ENCODE measurements at places on chromosomes 1 and 21.
A peak's percentile ranks its signal among the peaks of the same experiment; 100 is the strongest.

- no peak for DNase-seq
These were observed 707 bp upstream of the KLHL21 start for GRCh38 chr1:6603238-6603914.

GRCh38 chr1:86953167-86953566 is 38.7 kb downstream of the HS2ST1 start:
- DNase-seq, result peak; percentile 70

DNA sequence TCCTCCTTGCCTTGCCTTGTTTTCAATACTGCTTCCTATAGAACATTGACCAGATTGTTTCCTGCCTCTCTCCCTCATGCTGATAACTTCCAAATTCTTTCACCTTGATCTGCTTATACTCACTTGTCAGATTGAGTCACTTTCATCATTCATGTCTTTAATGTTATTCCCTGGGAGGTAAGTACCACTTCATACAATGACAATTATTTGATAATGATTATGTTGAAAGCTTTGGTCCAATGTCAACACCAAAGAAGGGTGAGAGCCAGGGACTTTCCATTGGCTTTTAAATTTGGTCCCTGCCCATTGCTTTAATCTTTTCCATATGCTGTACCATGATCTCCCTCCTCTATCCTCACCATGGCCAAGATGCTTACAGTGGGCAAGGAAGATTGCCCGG is 137.4 kb downstream of the SYT2 start:
- no peak for DNase-seq

GRCh38 chr1:159444511-159444910 is 5.0 kb downstream of the OR10J1 start:
- no peak for DNase-seq

GRCh38 chr1:234956821-234957329 is 171.8 kb downstream of the TOMM20 start:
- no peak for DNase-seq

GRCh38 chr1:240611619-240612480 is at the start of gene GREM2:
TSS of gene GREM2 (minus strand) at chr1:240612155. CDS start at chr1:240493475, 118,680 bp downstream.
- peak; percentile 7 for DNase-seq

DNA sequence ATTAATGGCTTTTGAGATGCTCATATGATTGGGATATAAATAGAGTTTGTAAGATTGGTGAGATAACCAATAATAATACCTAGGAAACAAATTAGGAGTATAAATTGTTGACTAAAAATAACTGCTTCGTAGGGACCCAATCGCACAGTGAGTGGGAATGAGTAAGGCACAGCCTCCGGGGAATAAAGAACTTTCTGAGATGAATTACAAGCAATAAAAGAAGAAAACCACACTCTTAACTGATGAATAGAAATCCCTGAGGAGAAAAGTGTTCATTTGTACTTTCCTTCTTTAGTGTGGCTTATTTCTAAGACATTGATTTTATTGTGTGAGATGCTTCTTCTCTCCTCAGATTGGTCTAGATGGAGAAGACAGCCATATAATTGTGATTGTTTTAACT is 443.4 kb upstream of the PRMT6 start:
- no peak for DNase-seq

- no peak for DNase-seq
These were observed 22.1 kb downstream of the EIF2D start for GRCh38 chr1:206590025-206590758.

DNA sequence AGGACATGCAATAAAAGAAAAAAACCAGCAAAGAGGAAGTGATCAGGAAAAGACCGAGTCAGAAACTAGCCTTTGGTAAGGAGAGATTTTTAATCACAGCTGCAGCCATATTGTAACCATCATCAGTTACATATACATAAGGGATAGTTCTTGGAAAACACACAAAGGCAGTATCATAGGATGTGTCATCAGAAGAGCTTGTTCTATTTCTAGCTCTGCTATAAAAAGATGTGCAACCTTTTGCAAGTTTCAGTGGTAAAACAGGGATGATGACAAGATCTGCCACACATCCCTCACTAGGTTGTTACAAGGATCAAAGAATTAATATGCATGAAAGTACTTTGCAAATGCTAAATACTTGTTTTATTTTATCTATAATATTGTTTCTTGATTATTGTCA is 342.0 kb downstream of the VAV3 start:
- no peak for DNase-seq

GRCh38 chr1:181936768-181937581 is 124.5 kb downstream of the ZNF648 start:
- peak; percentile 73 for DNase-seq

DNA sequence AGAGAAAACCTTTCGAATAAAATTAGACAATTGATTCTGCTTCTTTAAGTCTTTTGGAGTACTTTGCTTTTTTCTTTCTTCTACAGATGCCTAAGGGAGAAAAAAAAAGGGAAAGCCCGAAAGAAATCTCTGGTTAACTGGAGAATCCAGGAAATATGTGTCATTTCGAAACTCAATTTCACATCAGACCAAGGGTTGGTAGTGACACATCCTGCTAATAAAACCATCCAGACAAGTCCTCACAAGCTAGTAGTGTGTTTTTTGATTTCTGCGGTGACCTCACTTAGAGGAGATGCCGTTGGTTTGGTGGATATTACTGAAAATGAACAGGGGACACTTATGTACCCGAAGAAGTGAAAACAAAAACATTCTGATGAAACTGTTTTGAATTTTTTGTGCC is 726.5 kb upstream of the ADAMTS5 start:
- DNase-seq, result no peak

GRCh38 chr1:57894315-57894714 is 470.5 kb upstream of the DAB1 start:
- no peak for DNase-seq

DNA sequence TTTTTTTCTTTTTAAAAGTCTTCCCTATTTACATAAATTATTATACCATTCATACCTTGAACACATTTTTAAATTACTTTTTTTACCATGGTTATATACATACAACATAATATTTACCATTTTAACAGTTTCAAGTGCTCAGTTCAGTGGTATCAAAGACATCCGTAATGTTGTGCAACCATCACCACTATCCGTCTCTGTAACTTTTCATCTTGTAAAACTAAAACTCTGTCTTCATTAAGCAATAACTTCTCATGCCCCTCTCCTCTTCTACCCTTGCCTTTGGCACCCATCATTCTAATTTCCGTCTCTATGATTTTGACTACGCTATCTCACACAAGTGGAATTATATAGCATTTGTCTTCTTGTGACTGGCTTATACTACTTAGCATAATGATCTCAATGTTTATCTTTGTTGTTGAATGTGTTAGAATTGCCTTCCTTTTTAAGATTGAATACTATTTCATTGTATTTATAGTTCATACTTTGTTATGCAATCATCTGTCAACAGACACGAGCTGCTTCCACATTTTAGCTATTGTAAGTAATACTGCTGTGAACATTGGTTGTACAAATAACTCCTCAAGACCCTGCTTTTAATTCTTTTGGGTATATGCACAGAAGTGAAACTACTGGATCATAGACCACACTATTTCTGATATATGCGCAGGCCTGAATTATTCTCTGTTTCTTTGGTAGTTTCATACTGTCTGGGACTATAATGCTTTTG is 689.5 kb upstream of the NCAM2 start:
- no peak for DNase-seq

DNA sequence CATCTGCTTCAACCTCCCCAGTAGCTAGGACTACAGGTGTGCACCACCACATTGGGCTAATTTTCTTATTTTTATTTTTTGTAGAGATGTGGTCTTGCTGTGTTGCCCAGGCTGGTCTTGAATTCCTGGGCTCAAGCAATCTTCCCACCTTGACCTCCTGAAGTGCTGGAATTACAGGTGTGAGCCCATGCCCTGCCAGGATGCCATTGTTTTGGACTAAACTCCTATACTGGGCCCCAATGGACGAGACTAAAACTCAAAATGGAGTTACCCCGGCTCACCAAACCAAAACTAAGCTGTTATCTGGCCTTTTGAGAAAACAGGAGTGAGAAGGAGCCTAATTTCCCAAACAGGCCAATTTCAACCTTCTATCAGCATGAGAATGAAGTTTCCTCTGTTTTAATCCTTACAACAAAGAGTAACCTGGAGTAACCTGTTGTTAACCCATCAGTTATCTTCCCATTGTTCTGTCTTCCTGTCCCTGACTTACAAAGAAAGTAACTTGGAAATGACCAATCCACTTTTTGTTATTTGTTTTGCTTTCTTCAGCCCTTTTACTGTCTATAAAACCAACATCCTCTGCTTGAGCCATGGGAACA is 29.6 kb downstream of the DMRTA2 start:
- DNase-seq, result no peak

- DNase-seq, result no peak
These were observed 4.1 kb downstream of the TEX38 start for GRCh38 chr1:46675549-46676314.

- no peak for DNase-seq
These were observed 61.6 kb downstream of the ZBTB18 start for GRCh38 chr1:244112636-244113035.

GRCh38 chr1:12636098-12636950 is 7.6 kb upstream of the AADACL4 start:
- no peak for DNase-seq

DNA sequence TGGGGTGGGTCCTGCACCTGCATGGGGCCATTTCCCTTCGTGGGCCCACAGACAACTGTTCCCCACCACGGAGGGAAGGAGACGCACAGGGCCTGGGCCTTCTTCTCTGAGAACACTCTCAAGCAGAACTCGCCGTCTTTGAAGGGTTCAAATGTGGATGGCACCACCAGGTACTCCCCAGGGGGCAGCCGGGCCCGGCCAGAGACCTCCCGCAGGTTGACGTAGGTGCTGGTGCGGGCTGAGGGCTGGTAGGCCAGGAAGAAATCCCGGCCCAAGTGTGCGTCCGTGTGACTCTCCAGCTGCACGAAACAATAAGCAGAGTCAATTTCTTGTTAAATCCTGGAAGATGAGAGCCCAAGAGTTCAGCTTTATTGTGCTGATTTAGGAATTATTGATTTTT is 56.4 kb downstream of the CAPN8 start:
- DNase-seq, result no peak

DNA sequence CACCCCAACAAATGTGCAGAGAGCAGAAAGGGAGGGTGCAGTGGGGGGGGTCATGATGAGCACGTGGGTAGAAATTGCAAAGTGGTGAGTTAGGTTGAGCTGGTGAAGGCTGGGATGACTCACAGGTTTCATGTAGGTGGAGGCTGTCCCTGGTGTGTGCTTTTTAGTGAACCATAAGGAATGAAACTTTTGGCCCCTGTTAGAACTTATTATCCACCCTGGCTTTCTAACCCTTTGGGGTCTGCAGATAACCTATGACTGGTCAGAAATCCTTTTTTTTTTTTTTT is 46.9 kb downstream of the DOP1B start:
- DNase-seq, result no peak

DNA sequence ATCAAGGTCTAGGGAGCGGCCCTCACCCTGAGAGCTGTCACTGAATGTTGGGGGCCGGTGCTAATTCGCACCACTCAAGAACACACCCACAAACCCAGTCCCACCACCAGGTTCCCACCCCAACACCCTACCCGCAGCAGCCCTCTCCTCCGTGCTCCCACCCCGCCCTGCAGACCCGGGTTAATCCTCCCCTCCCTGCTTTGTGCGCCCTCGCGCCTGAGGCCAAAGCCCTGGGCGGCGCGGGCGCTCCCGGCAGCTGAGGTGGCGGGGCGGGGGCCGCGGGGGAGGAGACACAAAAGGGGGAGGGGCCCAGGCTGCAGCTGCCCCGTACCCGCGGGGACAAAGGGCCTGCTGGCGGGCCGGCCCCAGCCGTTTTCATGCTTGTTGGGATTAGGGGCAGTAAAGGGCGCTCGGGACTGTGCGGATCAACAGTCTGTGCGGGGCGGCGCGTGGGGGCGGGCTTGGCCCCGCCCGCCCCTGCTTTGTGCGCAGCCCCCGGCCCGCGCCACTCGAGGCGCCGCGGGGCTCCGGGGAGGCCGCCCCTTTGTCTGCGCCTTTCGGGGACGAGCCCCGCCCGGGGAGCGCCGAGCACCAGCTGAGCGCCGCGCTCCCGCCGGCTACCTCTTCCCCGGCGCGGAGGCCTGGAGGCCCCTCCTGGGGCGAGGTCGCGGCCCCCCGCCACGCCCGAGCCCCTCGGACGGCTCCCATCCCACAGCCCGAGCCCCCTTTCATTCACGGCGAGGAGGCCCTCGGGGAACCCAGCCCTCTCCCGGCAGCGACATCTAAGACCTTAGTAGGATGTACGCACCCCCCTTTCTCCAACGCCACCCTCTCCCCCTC is 10.9 kb downstream of the C1orf216 start:
- peak; percentile 84 for DNase-seq

GRCh38 chr1:88180449-88181108 is 503.5 kb upstream of the PKN2 start:
- DNase-seq, result no peak

- no peak for DNase-seq
These were observed 712.3 kb downstream of the PTPRU start for GRCh38 chr1:29948581-29948980.

DNA sequence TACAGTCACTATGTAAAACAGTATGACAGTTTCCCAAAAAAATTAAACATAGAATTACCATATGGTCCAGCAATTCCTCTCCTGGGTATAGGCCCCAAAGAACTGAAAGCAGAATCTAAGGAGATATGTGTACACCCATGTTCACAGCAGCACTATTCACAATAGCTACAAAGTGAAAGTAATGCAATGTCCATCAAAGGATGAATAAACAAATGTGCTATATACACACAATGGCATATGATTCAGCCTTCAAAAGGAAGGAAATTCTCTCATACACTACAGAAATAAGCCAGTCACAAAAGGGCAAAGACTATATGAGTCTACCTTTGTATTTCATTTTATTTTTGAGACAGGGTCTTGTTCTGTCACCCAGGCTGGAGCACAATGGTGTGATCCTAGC is 120.4 kb downstream of the TOMM20 start:
- no peak for DNase-seq

- no peak for DNase-seq
These were observed 10.8 kb downstream of the ZBTB8OS start for GRCh38 chr1:32639489-32640075.

DNA sequence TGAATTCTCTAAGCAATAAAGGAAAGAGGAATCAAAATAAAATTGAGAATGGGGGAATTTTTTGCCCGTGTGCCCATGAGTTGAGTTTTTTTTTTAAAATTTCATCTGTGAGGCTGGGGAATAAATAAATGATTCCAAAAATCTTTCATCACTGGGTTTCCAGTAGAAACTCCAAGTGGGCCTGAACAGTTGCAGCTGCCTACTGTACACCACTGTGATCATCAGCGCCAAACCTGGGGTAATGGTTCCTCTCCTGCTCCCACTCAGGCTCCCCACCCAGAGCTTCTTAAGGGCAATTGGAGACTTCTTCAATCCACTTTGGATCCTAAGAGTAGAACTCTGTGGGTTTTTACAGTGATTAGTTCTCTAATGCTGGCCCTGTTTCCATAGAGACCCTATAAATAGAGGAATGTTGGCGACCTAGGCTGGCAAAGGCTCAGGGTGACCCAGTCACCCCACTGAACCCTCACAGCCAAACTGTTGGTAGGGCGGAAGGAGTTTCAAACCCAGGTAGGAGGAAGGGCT is 9.3 kb downstream of the TMCC2 start:
- no peak for DNase-seq

All from DMS79 (cell line).